RWPE1 (cell line): ENCODE measurements at places on chromosomes 1 and 21.

GRCh38 chr1:169594391-169594790, 8.1 kb upstream of the F5 start:
- no peak for DNase-seq

DNA sequence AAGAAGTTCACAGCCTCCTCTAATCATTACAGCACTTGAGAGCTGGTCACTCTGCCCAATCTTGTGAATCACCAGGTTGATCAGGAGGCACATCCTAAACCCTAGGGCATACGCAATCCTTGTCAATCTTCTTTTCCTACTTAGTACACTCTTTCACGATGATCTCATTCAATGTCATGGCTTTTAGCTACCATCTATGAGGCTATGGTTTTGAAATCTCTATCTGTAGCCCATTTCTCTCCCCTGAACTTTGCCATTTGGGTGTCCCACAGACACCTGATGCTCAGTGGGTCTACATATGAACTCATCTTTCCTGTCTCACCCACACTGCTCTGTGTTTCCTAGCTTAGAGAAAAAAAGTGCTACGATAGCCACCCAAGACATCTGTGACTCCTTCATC, 1.9 kb upstream of the MED18 start:
- DNase-seq: peak; percentile 61

GRCh38 chr1:167797015-167797414, 75.2 kb downstream of the MPZL1 start:
- DNase-seq: peak; percentile 87

DNA sequence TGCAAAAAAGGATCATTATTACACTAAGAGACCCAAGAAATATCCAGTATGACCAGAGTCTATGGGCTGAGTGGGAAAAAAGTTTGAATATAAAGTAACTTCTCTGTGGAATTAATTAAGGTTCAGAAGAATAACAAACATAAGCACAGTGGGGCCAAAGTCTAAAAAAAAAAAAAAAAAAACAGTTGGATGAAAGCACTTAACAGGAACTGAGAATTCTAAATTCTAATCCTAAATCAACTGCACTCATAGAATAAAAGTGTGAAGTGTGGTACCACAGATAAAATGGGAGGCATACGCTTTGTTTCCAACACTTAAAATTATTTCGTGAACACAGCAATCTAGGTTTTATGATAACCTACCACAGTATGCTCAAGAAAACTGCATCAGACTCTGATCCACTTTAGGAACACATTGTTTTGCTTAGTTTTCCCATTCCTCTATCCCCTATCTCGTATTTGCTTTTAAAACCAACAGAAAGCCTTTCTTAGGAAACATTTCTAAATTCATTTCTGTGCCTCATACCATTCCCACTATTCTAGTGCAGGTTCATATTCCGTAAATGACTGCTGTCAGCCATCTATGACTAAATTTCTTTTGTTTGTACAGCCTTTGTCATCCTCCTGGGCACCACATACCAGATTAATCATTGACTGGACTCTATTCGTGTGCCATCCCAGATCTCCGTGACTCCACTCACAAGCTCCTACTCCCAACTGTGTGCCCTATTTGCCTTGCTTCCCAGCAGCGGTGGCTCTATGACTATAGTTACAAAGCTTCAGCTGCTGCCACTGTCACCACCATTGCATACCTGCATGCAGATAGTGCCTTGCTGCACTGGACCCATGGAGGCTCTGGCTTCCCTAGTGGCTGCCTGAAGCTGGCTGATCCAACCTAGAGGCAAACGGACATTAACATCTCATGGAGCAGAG, 24.9 kb downstream of the CHML start:
- DNase-seq: no peak

GRCh38 chr1:65172936-65173690, 25.1 kb downstream of the AK4 start:
- no peak for DNase-seq

- no peak for DNase-seq
Observed at GRCh38 chr1:119738100-119738720, 26.5 kb downstream of the PHGDH start.

DNA sequence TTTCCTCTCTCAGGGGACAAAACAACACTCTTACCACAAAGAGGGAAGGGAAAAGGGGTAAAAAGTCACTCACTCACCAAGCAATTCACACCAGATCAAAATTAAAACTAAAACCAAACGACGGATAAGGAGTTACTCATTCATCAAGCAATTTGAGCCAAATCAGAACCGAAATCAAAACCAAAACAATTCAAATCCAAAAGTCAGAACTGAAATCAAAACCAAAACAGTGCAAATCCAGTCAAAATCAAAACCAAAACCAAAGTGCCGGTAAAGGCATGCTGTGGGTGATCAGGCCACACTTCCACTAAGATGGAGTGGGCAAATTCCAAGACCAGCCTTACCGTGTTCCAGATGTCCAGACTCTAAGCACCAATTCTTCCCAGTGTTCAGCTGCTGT, 717.9 kb downstream of the AMY1C start:
- no peak for DNase-seq

- no peak for DNase-seq
Observed at GRCh38 chr1:11671544-11672286, 7.7 kb downstream of the FBXO6 start.

GRCh38 chr1:210292231-210292871, 36.4 kb upstream of the HHAT start:
- peak; percentile 52 for DNase-seq

GRCh38 chr1:202858331-202858730, 30.6 kb downstream of the RABIF start:
- DNase-seq: no peak

DNA sequence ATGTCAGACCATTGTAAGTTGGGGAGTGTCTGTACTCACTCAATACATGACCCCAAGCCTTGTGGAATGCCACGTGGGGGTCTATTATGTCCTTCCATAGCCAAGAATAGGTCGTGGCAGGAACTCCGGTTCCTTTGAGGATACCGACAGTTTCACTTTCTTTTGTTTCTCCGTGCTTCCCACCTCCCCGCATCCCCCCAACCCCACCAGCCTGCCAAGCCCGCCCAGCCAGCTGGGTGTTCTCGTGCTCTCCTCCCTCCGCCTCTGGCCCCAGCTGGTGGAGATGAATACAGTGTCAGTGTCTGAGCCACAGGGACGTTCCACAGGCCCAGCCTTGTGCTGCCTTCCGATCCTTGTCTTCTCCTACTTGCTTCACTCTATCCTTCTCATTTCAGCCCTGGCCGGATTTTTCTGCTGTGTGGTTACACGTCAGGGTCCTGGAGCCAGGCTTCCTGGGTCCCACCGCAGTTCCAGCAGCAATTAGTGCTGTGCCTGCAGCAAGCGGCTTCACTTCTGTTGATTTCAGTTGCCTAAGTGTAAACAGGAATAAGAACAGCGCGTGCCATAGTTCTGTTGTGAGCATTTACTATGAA, 4.1 kb upstream of the AGTRAP start:
- no peak for DNase-seq

GRCh38 chr1:15943992-15944307, 32.0 kb downstream of the ZBTB17 start:
- no peak for DNase-seq

GRCh38 chr1:109228167-109228566, 14.4 kb downstream of the SARS1 start:
- DNase-seq: no peak

DNA sequence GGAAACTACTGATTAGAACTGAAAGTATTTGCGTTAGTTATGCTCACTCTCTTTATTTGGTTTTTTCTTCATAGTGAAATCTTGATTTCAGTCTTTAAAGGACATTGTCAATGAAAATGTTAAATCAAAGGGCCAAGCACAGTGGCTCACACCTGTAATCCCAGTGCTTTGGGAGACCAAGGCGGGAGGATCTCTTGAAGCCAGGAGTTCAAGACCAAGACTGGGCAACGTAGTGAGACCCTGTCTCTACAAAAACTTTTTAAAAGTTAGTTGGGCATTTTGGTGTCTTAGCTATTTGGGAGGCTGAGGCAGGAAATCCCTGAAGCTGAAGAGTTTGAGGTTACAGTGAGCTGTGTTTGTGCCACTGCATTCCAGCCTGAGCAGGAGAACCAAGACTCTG, 13.6 kb downstream of the RLF start:
- no peak for DNase-seq

DNA sequence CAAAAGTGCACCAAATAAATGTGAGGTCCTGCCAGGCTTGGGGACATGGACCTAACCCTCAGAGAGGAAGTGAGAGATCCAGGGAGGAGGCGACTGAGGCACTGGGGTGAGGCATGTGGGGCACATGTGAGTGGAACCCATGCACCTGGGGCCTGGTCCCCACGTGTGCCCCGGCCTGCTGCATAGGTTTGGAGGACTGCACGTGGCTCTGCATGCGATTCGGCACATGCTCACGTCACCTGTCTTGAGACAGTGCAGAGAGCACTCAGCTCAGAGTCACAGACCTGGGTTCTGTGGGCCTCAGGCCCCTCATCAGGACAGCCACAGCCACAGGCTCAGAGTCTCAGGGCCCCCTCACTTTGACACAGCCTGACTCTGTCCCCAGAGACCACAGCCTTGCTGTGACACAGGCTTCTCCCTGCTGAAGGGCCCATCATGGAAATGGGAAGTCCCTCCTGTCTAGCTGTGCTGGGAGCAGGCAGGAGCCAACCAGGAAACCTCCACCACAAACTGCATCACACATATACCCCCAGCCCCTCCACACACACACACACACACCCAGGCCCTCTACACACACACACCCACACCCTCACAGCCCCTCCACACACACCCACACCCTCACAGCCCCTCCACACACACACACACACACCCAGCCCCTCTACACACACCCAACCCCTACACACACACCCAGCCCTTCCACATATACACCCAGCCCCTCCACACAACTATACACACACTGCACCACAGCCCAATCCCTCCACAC, 48.2 kb downstream of the SLC9A1 start:
- DNase-seq: no peak

- DNase-seq: no peak
Observed at GRCh38 chr1:201424146-201424545, 2.6 kb upstream of the TNNI1 start.

GRCh38 chr1:103457886-103458455, 67.5 kb upstream of the RNPC3 start:
- no peak for DNase-seq

GRCh38 chr1:64525116-64525686, 55.3 kb downstream of the CACHD1 start:
- DNase-seq: no peak
